Hepatocyte (in vitro differentiated cells): ENCODE measurements at places on chromosomes 2 and 18. TPM values are rescaled to one million over a fixed set of nuclear protein-coding genes. Genes with fewer than 3 reads are reported as not detected.

DNA sequence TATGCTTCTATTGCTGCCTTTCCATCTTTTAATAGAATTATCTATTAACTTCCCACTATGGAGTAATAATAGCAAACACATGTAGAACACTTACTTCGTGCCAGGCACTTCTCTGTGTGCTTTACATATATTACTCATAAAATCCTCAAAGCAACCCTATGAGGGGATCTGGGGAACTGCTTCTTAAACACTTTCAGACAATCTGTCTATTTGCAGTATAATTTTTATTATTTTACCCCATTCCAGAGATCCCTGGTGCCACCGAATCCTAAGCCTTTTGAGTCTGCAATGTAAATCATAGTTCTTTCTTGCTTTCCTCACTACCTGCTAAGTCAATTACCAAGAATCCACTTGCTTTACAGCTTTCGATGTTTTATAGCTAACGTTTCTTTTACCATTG lies 25.6 kb upstream of the GCFC2 start:
- no peaks in the 10 kb centered on the region for H3K27me3 ChIP-seq
- no peak for DNase-seq
- H3K27ac ChIP-seq, result no peak overlapping the region
- H3K36me3 ChIP-seq, result no peaks in the 10 kb centered on the region

DNA sequence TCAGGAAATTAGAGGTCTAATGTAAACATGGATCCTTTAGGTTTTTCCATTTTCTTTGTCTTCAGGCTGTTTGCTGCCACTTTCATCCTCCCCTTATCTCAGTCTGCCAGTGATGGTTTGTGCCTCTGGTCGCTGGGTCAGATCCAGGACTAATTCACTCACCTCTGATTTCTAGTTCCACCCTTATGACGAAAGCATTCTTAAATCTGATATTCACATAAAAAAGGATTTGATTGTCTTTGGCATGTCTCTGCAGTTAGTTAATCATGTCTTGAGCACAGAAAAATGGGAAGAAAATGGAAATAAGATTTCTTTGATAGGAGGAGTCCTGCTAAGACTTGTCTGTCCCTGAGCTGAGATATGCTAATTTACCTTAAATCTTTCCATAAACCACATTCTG lies 4.6 kb downstream of the IL1RL1 start:
- peaks cover 3% of the 10 kb centered on the region for H3K4me1 ChIP-seq

Gene TUBB8B
- 0.16 TPM in 1 of 2 replicates, not detected in the other for total RNA-seq

DNA sequence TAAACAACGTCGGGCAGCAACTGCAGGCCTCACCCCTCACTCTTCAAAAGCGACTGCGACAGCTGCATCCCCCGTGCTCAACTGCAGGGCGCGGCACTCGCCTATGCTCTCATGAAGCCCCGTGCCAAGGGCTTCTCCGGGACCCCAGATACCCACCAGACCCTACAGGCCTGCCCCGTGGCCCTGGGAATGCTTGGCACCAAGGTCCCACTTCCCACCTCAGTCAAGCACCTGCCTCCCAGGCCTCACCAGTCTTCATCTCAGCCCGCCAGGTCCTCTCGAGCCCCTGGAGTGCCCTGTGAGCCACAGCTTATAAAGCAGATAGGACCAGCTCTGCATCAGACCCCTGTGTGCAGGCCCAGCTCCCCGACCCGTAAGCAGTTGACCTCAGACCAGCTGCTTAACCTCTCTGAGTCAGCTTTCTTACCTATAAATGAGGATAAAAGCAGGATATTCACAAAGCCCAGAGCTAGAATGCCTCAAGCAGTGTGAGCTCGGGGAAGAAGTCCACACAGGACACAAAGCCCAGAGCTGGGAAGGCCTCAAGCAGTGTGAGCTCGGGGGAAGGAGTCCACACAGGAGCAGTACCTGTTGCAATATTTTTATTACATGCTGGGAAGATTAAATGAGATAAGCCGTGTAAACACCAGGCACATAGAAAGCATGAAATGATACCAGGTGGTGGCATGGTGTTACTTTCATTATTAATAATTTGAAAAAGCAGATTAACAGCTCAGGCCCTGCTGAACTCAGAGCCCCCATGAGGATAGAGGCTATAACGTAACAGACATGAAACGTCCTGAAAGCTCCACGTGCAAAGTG lies 96.9 kb downstream of the HDAC4 start:
- H3K4me3 ChIP-seq, result no peak overlapping the region
- H3K36me3 ChIP-seq, result no peaks in the 10 kb centered on the region
- peak overlapping the region; percentile 70 for H3K27ac ChIP-seq
- H3K27me3 ChIP-seq, result no peaks in the 10 kb centered on the region

DNA sequence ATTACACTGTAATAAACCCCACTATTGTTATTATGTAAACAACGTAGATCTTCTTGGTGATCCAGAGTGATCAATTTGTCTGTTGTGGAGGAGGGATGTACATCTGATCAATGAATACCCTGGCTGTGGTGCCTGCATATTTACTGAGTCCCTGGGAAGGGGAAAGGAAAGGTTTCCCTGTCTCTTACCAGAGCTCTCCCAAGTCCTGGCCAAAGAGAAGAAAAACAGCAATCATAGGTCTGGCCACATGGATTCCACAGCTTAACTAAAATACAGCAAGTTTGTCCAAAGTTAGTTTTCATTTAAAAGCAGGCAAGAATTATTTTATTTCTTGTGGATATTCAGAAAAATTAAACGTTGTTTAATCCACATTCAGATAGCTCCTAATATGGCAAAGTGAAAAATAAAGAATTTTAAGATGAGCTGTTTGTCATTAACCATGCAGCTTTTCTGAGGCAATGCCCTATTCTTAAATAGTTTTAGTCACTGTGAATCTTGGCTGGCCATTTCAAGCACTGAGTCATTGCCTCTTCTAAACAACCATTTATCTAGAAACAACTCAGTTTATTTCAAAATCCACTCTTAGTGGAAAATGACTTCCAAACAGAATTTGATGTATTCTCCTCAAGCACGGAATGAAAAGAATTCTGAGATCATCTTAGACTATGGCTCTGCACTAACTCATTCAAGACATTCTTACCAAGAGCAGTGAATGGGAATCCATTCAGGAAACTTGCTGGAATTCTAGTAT lies 1004.4 kb upstream of the CDH2 start:
- H3K27me3 ChIP-seq, result no peaks in the 10 kb centered on the region
- H3K4me3 ChIP-seq, result no peak overlapping the region
- no peaks in the 10 kb centered on the region for H3K4me1 ChIP-seq
- H3K27ac ChIP-seq, result peak overlapping the region; percentile 59
- no peaks in the 10 kb centered on the region for H3K36me3 ChIP-seq

DNA sequence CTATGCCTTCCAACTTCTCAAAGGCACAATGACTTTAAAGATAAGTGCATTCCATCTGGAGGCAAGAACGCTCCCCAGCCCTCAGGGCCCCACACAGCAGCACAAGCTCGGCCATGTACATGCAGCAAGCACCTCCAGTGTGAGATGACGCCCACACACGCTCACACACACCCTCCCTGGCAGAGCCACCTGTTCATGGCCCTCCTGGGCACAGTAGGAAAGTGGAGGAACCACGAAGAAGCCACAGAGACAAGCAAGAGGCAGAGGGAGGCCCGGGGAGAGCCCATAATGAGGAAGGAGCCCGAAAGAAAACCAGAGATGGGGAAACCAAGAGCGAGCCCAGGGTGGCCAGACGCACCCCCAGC lies 21.7 kb downstream of the BIN1 start:
- no peaks in the 10 kb centered on the region for H3K36me3 ChIP-seq
- no peaks in the 10 kb centered on the region for H3K27me3 ChIP-seq
- peak overlapping the region; percentile 95 for H3K27ac ChIP-seq
- DNase-seq, result peak; percentile 74
